ENCODE measurements at places on chromosomes 2 and 18.

DNA sequence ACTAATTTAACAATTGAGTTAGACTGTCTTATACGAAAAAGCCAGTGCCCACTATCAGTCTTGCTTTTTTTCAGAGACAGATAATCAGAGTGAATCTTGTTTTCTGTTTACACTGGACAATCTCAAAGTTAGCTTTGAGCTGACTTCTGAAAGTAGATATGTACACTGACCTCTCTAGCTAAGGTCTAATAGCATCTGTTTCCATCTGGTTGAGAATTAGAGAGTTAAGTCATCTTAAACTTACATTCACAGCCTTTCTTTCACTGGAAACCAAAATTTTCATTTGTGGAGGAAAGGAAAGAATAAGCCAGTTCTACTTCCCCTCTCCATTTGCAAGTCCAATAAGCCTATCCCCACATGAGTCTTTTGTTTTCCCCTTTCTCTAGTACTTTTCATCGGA, 89.3 kb downstream of the VRK2 start:
- no peak for DNase-seq

DNA sequence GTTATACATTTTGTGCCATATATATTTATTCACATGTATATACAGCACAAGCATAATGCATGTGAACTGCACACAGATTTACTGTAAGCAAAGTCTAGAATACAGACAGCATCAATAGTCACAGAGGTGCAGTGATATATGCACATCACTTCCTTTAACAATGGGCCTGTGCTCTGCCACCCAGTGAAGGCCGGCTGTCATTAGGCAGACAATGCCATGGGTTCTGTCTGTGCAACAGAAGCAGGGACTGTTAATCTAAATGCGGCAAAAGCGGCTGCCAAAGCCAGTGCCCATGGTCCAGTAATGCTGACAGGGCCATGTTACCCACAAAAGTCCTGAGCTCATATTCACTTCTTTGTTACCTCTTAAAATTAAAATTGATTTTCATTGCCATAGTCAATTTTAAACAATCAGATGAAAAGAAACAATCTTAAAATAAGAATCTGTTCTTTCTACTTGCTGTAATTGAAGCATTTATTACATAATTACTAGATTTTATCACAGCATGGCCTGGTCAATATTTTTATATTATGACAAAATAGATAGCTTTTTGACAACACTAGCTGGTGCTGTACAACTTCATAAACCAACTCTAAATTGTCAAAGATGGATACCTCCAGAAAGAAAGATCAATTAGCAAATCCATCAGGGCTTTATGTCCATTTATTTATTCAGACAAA, 232.0 kb downstream of the STK39 start:
- no peak for DNase-seq

GRCh38 chr2:125427721-125428315, 1228.1 kb upstream of the GYPC start:
- DNase-seq = no peak

DNA sequence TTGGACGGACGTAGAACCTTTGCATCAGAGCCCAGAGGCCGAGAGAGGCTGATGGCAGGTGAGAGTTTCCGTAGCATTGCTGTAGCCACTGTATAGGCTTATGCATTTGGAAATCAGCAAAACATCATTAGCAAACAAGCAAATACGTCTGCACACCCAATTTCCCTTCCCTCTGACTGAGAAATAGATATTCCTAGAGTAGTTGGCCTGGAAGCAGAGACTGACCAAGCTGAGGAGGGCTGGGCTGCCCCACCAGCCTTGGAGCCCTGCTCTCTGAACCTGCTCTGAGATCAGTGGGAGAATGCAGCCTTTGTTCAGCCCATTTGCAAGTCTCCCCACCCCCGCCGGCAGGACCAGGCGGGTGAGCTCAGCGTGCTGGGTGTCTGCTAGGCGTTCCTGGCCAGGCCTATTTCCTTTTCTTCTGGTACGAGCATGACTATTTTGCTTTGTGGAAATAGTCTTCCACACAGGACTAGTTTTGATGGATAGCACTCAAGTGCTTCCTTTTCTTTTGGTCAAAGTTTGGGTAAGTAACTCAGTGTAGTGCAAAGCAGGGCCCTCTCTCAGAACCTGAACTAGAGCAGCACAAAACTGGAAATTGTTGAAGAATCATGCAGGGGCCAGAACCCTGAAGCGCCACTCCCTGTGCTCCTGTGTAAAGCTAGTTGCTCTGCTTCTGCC, 21.9 kb upstream of the RNF149 start:
- no peak for DNase-seq

DNA sequence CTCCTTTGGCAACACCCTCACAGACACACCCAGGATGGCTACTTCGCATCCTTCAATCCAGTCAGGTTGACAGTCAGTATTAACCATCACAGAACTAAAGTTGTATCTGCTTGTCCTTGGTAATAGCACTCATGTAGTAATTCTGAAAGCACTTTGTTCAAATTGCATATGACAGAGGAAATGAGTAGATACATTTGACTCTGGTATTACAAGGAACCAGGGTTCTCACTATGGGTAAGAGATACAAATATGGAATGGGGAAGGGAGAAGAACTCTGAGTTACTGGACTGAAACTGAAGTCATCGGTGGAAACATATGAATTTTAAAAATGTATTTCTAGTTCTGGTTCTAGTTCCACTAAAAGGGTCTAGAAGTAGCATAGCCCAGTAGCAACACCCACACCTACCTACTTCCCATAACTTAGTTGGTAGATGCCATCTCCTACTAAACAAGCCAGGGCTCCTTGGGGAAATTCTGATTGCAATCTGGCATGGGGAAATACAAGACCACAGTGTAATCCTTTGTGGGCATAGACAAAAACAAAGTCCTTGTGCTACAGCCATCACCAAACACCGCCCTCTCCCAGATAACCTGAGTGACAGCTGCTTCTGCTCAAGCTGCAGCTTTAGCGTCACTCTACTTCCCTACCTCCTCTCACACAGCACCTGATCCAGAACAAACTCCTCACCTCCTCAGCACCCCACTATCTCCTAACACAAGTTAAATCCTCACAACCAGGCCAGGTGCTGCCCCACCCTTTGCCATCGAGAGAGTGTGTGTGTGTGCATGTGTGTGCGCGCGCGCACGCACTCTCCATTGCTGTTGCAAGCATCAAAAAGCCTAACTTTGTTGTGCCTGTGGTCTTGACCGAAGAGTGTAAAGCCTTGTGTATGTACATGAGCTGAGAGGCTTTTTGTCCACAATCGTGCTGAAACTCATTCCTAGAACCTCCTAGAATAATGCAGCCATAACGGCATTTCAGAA, 31.4 kb upstream of the CD226 start:
- no peak for DNase-seq

GRCh38 chr2:235463893-235464292, 29.9 kb upstream of the AGAP1 start:
- DNase-seq = no peak

DNA sequence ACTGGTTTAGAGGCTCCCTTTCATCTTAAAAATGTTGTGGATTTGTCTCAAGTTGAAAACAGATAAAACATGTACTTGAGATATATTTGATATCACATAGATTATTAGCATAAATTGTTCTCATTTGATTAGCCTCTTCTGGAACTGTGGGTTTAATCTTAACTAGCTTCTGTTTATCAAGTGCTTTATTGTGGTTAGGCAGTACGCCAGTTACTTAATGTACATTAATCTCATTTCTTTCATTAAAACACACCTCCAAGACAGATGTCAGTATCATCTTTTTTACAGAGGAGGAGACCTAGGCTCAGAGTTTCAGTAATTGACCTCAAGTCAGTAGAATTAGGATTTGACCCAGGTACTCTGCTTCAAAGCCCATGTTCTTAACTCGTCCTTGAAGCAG, 21.8 kb downstream of the SFTPB start:
- no peak for DNase-seq

DNA sequence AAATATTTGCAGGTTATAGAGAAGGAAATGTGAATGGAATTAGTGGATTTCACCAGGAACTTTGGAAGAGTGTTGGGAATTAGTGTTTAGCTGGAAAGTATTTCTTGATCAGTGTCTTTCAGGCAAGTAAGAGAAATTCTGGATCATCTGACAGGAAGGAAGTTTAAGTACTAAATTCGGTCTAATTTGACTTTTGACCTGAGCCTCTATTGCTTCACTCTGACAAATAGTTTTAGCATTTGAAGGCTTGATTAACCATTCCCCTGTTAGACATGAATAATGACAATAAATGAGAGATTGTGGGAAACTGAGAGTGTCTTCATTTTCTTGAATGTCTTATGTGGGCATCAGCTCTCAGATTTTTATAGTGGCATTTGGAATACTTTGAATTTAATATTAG, 16.0 kb downstream of the CCNT2 start:
- no peak for DNase-seq

- no peak for DNase-seq
Observed at GRCh38 chr18:22099925-22100324, 69.5 kb upstream of the GATA6 start.

DNA sequence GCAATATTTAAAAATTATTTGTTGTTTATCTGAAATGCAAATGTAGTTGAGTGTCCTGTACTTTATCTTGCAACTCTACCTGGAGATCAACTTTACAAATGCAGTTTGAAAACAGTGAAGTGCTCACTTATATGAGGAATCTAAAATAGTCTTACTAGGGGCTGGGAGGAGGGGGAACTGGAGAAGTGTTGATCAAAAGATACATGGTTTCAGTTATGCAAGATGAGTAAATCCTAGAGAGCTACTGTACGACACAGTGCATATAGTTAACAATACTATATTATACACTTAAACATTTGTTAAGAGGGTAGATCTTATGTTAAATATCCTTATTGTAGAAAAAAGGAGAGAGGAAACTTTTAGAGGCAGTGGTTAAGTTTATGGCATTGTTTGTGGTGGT, 241.9 kb downstream of the BCL11A start:
- no peak for DNase-seq

DNA sequence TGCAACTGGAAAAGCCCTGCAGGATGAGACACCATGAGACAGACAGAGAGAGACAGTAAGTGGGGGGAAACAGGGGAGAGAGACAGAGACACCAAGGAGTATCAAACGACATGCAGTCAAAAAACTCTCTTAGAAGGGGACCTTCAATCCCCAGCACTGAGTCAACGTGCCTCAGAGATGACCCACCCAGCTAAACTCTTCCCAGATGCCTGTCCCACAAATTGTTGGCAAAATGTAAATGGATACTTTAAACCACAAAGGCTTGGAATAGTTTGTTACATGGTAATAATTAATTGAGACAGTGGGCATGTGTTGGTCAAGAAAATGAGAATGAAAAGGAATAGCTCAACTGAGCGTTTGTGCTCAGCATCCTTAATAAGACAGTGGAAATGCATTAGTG, 98.3 kb downstream of the GRB14 start:
- no peak for DNase-seq

- DNase-seq = no peak
Observed at GRCh38 chr2:200471324-200471848, 38.5 kb downstream of the KCTD18 start.

GRCh38 chr2:100067784-100068183, 74.6 kb downstream of the AFF3 start:
- DNase-seq = no peak

- DNase-seq = no peak
Observed at GRCh38 chr2:51231071-51231470, 199.1 kb upstream of the NRXN1 start.

- no peak for DNase-seq
Observed at GRCh38 chr18:78965260-78965659, 14.4 kb upstream of the SALL3 start.

DNA sequence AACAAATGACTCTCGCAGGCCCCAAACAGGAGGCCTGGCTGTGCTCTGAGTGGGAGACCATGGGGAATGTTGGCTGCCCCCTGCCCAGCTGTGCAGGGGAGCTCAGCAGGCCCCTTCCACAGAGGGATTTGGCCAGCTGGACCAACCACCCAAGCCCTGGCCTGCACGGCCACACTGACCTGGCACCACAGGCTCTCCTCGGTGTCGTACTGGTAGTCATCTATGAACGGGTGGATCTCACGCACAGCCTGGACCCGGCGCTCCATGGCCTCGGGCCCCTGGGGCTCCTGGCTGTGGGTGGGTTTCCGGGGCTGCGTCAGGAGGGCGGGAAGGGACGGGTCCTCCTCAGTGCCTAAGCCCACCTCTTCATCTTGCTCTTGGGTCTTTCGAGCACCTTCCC, 74.5 kb downstream of the POLR1A start:
- DNase-seq = no peak

DNA sequence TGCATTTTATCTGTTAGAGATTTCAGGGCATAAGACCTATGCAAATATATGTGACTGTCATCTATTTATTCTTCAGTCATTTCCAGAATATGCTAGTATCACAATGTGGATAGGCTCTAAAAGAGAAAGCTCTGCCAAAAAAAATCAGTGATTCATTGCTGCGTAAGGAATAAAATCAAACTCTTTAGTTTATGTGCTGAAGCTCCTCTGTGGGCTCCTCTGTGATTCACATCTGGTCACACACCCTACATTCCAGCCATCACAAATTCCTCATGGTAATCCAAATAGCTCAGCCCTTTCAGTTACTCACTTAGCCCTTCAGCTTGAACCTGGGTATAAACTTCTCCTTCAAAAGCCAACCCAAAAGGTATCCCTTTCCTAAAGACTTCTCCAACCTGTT, 21.4 kb downstream of the DLGAP1 start:
- DNase-seq = no peak

DNA sequence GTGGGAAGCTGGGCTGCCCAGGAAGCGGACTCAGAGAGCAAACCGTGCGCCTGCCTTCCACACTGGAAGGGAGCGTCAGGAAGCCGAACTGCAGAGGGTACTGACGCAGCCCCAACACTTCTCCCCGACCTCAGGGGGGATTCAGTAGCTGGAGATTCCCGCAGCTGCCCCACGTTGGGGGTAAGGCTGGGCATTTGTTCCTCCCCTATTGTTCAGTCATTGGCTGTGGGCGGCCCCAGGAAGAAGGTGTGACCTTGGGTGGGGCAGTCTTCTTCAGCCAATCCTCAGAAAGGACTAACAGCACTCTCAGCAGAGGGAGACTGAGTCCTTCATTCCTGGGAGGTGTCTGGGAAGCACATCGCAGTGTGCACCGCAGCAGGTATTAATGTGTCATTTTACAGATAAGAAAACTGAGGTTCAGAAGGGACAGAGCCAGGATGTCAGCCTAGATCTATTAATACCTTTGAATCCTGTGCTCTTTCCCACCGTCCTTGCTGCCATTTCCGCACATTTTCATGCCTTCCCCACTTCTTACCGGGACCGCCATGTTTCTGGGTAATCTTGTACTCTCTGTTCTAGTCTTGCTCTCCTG, 12.1 kb upstream of the C18orf32 start:
- no peak for DNase-seq

- peak; percentile 18 for DNase-seq
Observed at GRCh38 chr2:153519257-153519875, 40.8 kb upstream of the RPRM start.

- no peak for DNase-seq
Observed at GRCh38 chr2:145007093-145007959, 487.4 kb upstream of the ZEB2 start.

DNA sequence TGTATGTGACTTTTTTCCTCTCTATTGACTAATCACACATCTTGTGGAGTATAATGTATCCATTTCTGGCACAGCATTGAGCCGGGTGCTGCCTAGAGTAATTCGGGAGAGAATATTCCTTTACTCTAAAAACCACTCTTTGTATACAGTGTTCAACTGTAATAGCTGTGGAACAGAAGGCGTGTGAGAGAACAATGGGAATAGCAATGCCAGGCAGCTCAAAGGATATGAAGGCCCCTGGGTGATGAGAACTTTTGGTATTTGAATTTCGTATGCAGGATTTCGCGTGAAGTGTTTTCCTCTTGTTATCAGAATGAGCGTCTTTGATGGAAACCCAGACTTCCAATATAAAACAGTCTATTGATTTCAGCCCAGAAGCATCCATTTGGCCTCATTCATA, 84.6 kb upstream of the MAP3K20 start:
- DNase-seq = no peak
